ENCODE measurements at places on chromosomes 3 and 15. TPM values are rescaled to one million over a fixed set of nuclear protein-coding genes. Genes with fewer than 3 reads are reported as not detected.
A peak's percentile ranks its signal among the peaks of the same experiment; 100 is the strongest.

- DNase-seq, result no peak
- H3K36me3 ChIP-seq, result peaks cover 64% of the 10 kb centered on the region
- H3K27me3 ChIP-seq, result no peaks in the 10 kb centered on the region
- H3K27ac ChIP-seq, result no peak overlapping the region
Observed at GRCh38 chr3:12490547-12490946, 6.3 kb downstream of the TSEN2 start.

- H3K4me3 ChIP-seq, result no peak overlapping the region
Observed at GRCh38 chr3:39443530-39443929, 23.9 kb upstream of the MOBP start.

GRCh38 chr3:168870892-168871291, 775.2 kb upstream of the GOLIM4 start:
- no peaks in the 10 kb centered on the region for H3K4me1 ChIP-seq
- H3K4me3 ChIP-seq, result no peak overlapping the region
- no peaks in the 10 kb centered on the region for H3K36me3 ChIP-seq
- H3K27me3 ChIP-seq, result no peaks in the 10 kb centered on the region
- no peak overlapping the region for H3K27ac ChIP-seq

DNA sequence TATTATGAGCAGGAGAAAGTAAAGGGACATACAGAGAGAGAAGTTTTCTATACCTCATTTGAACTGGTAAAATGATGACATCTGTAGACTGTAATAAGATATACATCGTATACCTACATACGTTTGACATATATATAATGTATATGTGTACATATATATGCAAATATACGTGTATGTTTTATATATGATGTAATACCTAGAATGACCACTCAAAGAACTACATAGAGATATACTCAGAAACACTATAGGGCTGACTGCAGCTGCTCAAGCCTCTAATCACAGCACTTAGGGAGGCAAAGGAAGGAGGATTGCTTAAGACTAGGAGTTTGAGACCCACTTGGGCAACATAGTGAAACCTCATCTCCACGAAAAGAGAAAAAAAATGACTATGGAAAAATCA, 48.5 kb upstream of the MCTP2 start:
- no peak for DNase-seq
- no peaks in the 10 kb centered on the region for H3K36me3 ChIP-seq
- H3K27me3 ChIP-seq, result no peaks in the 10 kb centered on the region
- no peak overlapping the region for H3K4me3 ChIP-seq

DNA sequence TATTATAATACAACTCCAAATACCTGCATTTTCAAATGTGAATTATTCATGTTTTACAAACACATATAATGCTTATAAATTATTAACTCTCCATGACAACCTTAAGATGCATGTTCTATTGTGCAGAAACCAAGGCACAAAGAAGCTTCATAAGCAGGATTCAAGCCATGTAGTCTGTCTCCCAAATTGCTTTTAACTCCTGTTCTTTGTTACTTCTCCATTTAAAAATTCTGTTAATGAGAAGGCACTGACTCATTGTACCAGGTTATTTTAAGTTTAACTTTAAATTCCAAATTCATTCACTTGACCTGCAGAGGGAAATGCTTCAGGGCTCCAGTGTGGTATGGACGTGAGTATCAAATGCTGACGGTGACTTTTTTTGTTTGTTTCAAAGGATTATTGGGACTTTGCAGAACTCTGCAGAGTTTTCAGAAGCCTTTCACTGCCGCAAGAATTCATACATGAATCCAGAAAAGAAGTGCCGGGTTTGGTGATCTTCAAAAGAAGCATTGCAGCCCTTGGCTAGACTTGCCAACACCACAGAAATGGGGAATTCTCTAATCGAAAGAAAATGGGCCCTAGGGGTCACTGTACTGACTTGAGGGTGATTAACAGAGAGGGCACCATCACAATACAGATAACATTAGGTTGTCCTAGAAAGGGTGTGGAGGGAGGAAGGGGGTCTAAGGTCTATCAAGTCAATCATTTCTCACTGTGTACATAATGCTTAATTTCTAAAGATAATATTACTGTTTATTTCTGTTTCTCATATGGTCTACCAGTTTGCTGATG, 100.0 kb downstream of the MME start:
- H3K27ac ChIP-seq, result no peak overlapping the region
- H3K4me1 ChIP-seq, result no peaks in the 10 kb centered on the region

DNA sequence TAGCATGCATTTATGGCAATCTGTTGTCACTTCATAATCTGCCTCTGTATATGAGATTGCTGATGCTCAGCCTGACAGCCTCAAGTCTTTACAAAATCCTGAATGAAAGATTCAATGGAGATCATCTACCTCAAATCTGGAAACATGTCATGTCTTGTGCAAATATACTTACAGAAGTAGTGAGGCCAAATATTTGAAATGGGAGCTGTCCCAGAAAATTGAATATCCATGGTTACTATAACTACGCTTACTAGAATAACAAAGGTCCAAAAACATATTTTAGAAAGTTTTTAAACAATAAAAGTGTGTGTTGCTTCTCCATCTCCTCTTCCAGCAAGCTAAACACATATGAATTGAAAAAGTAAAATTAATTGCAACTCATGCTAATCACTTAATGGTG, 133.2 kb upstream of the DPH6 start:
- H3K36me3 ChIP-seq, result no peaks in the 10 kb centered on the region
- no peak overlapping the region for H3K27ac ChIP-seq
- no peak overlapping the region for H3K4me3 ChIP-seq
- no peak for DNase-seq

DNA sequence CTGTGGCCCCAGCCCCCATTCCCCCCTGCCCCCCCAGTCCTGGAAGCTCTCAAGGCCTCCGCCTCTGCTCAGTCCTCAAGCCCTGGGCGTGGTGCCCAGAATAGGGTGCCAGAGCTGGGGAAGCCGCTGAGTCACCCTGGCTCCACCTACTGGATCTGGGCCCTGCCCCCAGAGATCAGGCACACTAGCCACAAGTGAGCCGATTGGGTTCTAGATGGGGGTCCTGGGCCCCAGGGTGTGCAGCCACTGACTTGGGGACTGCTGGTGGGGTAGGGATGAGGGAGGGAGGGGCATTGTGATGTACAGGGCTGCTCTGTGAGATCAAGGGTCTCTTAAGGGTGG, 5.7 kb downstream of the EIF4G1 start:
- peak overlapping the region; percentile 97 for H3K27ac ChIP-seq
- peak overlapping the region; percentile 53 for H3K4me3 ChIP-seq
- DNase-seq, result peak; percentile 93
- H3K27me3 ChIP-seq, result no peaks in the 10 kb centered on the region

DNA sequence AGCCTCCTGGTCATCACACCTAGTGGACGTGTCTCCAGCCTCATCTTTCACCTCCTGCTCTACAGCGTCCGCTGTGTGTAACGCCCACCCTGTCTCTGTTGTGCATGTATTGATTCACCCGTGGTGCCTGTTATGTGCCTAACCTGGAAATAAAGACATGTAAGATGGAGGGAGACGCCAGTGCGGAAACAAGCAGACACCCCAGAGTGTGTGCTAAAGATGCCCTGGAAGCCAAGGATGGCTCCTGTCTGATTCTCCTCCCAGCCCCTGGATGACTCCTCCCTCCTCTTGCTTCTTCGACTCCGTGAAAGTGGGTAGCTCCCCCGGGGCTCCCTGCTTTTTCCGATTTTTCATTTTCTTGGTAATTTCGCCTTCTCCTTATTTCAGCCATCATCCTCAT, 241.8 kb downstream of the ADAMTS17 start:
- no peak overlapping the region for H3K27ac ChIP-seq
- H3K4me3 ChIP-seq, result no peak overlapping the region
- DNase-seq, result no peak
- no peaks in the 10 kb centered on the region for H3K27me3 ChIP-seq
- H3K36me3 ChIP-seq, result no peaks in the 10 kb centered on the region

- peaks cover 38% of the 10 kb centered on the region for H3K36me3 ChIP-seq
- H3K4me1 ChIP-seq, result no peaks in the 10 kb centered on the region
- H3K4me3 ChIP-seq, result no peak overlapping the region
- DNase-seq, result no peak
Observed at GRCh38 chr3:142433110-142433509, 14.7 kb downstream of the XRN1 start.

DNA sequence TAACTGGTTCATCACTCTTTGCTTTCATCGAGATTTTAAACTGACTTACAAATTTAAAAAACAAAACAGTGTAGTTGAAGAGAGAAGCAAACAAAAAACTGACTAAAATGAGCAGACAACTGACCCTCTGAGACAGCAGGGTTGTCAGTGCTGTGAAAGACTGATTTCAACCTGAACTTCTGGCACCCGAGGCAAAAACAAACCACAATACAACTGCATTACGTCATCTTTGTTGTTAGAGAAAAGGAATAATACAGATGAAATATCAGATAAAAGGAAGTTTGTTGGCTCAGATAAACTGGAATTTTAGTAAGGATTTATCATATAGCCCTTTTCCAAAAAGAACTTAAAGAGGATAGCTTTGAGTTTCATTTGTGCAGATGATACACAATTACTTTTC, 51.1 kb downstream of the PARP15 start:
- no peak for DNase-seq
- no peaks in the 10 kb centered on the region for H3K27me3 ChIP-seq
- H3K4me3 ChIP-seq, result no peak overlapping the region
- H3K36me3 ChIP-seq, result no peaks in the 10 kb centered on the region
- H3K4me1 ChIP-seq, result peaks cover 3% of the 10 kb centered on the region
- no peak overlapping the region for H3K27ac ChIP-seq

DNA sequence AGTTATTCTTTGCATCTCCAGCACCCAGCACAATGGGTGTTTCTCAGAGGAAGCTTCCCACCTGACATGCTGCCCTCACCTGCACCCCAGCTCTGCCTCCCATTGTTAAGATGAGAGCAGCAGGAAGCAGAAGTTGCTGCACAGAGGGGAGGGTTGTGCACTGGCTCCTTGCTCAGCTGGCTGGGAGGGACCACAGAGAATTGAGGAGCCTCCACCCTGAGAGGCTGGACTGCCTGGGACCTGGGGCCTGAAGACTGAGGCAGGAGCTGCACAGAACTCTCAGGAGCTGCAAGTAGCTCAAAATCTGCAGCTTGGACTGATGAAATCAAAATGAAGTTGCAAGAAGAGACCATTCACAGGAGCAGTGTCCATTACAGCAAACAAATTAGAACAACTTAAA, 222.3 kb upstream of the LINGO1 start:
- peak; percentile 40 for DNase-seq
- H3K4me1 ChIP-seq, result no peaks in the 10 kb centered on the region
- no peaks in the 10 kb centered on the region for H3K36me3 ChIP-seq
- no peak overlapping the region for H3K4me3 ChIP-seq

- no peak overlapping the region for H3K27ac ChIP-seq
- H3K27me3 ChIP-seq, result no peaks in the 10 kb centered on the region
- no peaks in the 10 kb centered on the region for H3K36me3 ChIP-seq
- peak; percentile 0 for DNase-seq
- no peak overlapping the region for H3K4me3 ChIP-seq
Observed at GRCh38 chr15:90132437-90132836, 30.2 kb upstream of the IDH2 start.

GRCh38 chr3:165817160-165817709, 20.0 kb downstream of the BCHE start:
- no peaks in the 10 kb centered on the region for H3K4me1 ChIP-seq
- DNase-seq, result no peak
- no peak overlapping the region for H3K27ac ChIP-seq
- no peak overlapping the region for H3K4me3 ChIP-seq

- DNase-seq, result no peak
- no peaks in the 10 kb centered on the region for H3K36me3 ChIP-seq
- H3K4me1 ChIP-seq, result peaks cover 56% of the 10 kb centered on the region
- peak overlapping the region; percentile 91 for H3K27ac ChIP-seq
Observed at GRCh38 chr3:71066849-71067261, 516.7 kb downstream of the FOXP1 start.

GRCh38 chr15:68598171-68599152, 19.7 kb downstream of the CORO2B start:
- no peaks in the 10 kb centered on the region for H3K27me3 ChIP-seq
- no peaks in the 10 kb centered on the region for H3K36me3 ChIP-seq
- H3K4me1 ChIP-seq, result peaks cover 11% of the 10 kb centered on the region

DNA sequence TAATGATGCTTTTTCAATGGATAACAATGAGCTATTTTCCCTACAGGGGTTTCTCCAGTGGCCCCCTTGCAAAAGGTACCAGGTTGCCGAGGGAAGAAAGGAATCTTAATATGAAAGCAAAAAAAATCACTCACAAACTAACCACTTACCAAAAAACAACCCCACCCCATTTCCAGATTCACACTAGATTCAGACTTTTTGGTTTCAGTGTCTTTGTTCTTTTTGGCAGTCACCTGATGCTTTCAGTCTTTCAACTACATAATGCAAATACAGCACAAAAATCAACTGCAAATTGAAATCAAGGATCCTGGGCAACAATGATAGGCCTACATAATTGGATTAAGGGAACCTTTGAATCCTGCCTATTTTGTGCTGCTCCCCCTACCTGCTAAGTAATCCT, 71.1 kb upstream of the RAP2B start:
- H3K4me1 ChIP-seq, result no peaks in the 10 kb centered on the region
- H3K4me3 ChIP-seq, result no peak overlapping the region
- no peaks in the 10 kb centered on the region for H3K36me3 ChIP-seq
- H3K27me3 ChIP-seq, result no peaks in the 10 kb centered on the region
- no peak overlapping the region for H3K27ac ChIP-seq
- DNase-seq, result no peak

DNA sequence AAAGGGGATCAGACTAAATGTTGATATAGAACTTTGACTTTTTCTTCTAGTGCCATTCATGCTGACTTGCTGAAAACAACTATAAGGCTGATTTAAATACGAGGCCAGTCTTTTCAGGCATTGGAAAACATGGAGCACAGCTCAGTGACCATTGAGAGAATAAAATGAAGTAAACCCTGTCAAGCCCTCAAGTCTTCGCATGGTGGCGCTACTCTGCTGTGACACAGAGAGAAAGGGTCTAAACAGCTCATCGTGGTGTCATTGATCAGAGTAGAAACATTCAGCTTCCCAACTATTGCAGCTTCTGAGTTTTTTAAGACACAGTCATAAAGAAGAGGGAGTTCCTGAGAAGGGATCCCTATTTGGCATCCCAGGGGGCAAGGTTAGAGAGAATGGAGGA, 716.2 kb downstream of the DIPK2A start:
- no peak overlapping the region for H3K4me3 ChIP-seq
- no peak for DNase-seq
- no peaks in the 10 kb centered on the region for H3K36me3 ChIP-seq
- no peaks in the 10 kb centered on the region for H3K4me1 ChIP-seq
- H3K27me3 ChIP-seq, result no peaks in the 10 kb centered on the region
- no peak overlapping the region for H3K27ac ChIP-seq

- H3K27me3 ChIP-seq, result no peaks in the 10 kb centered on the region
- H3K36me3 ChIP-seq, result no peaks in the 10 kb centered on the region
- no peak overlapping the region for H3K27ac ChIP-seq
- H3K4me3 ChIP-seq, result no peak overlapping the region
- peaks cover 16% of the 10 kb centered on the region for H3K4me1 ChIP-seq
Observed at GRCh38 chr3:134255404-134255803, 4.7 kb upstream of the RYK start.

Gene SLCO2A1
- 18.2 TPM for total RNA-seq

Gene BCHE
- total RNA-seq, result 2.7 TPM

Gene SLC7A14
- not detected for total RNA-seq

Gene CGNL1
- 0.60 TPM for total RNA-seq

Gene SLC6A20
- 0.47 TPM for total RNA-seq

Gene AGBL1
- total RNA-seq, result not detected

Gene NOX5
- 13.7 TPM for total RNA-seq

Gene ZKSCAN7
- total RNA-seq, result 3.9 TPM

Gene SGO1
- total RNA-seq, result 1.9 TPM

Gene CDHR4
- not detected for total RNA-seq

Gene STARD9
- total RNA-seq, result 21.9 TPM

Gene RTP4
- total RNA-seq, result 14.5 TPM

Gene P2RY12
- 5.9 TPM for total RNA-seq

Gene MYL3
- 8.1 TPM for total RNA-seq

Gene GPR62
- total RNA-seq, result not detected

Gene CASR
- 0.23 TPM for total RNA-seq

Gene BTLA
- 46.0 TPM for total RNA-seq

Gene RNF168
- 17.9 TPM for total RNA-seq

Gene PAK6
- total RNA-seq, result 1.5 TPM
